ENCODE measurements at places on chromosomes 3 and 15.

DNA sequence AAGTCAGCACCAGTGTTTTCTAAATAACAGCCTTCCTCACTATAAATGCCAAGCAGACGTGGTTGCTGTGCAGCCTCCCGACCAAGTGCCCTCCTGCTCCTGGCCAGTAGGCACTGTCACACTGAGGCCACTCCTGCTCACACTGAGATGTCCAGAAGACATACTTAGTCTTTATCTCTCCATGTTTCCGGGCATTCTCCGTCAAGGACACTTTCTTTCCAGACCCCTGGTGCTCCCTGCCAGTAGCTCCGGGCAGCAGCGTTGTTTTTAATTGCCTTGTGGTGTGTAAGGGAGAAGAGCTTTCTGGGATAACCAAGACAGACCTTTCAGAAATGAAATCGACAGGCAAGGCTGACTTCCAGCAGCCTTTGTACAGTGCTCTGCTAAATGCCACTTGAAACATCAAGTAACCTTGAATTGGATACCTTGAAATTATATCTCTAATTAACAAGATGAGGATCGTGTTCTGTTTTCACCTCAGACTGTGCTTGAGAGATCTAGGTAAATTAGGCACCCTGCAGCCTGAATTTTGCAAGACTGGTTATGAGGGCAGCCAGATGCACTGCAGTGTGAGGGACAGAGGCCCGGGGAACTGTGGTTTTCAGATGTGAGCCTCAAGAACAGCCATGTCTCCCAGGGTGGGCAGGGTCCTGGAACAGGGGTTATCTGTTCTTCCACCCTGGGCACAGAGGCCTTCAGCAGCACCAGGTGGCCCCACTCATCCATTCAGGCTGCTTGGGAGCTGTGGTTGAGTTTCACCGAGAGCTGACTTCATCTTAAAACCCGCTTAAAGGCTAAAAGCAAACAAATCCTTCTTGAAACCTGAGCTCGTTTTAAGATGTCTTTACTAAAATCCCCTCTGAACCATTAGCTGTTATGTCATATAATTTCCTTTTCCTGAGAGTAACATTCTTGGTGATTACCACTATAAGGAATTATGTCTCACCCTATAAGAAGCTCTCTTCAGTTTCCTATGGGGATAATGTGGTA, 105.5 kb upstream of the IL12A start:
- peak; percentile 87 for DNase-seq

GRCh38 chr3:174533286-174533685, 325.8 kb upstream of the NAALADL2 start:
- no peak for DNase-seq

DNA sequence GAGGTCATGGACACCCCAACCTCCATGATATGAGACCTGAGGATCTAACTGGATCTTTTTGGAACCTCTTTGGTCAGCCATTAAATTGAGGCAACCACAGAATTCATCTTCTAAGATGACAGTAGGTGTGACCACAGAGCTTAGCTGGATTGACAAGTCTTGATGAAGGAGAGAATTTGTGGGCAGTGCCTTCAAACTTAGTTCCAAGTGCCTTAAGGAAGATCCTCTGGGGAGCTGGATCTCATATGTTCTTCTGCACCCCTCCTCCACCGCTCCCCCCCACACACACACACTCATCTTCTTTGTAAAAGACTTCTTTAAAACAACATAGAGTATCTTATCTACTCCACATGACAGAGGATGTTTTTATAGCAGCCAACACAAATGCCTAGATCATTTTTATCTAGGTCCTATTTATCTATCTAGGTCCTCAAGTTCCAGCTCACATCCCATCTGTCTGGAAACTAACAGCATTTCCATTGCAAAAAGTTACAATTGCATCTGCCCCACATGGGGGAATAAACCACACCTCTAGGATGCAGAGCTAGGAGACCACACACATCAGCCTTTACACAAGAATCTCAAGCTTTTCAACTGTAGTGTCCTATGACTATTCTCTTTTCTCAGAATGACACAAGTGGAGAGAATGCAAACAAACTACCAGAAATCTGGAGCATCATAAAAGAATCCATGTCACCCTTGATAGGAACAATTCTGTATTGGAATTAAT, 37.4 kb downstream of the WWTR1 start:
- peak; percentile 28 for DNase-seq

- no peak for DNase-seq
Measured at GRCh38 chr3:142225885-142226215, 465 bp upstream of the GK5 start.

- DNase-seq: peak; percentile 13
Measured at GRCh38 chr3:51311055-51311454, 74.0 kb upstream of the MANF start.

- DNase-seq: peak; percentile 34
Measured at GRCh38 chr3:150372722-150373121, 35.4 kb upstream of the TSC22D2 start.

GRCh38 chr3:152452318-152452717, 183.6 kb downstream of the MBNL1 start:
- no peak for DNase-seq

GRCh38 chr3:40042752-40043443, 233.5 kb downstream of the MYRIP start:
- no peak for DNase-seq

GRCh38 chr3:186320862-186321568, 41.0 kb downstream of the DGKG start:
- DNase-seq: no peak
